ENCODE measurements at places on chromosomes 11 and 22.

DNA sequence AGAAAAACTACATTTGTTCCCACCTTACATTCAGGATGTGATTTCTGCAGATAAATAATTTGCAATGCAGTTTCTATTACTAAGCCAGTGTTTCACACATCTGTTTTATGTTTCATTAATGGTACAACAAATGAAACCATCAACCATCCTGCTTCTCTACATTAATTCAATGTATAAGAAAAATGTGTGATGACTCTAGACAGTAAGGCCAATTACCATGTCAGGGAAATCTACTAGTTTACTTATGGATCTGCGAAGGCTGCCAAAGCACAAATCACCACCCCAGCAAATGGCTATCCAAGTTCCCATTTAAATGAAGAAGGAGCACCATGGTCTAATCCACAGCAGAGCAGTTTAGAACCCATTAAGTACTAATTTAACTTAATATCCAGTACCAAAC is 50.1 kb upstream of the NCAM1 start:
- no peak for DNase-seq

GRCh38 chr11:74465291-74465708 is 2.0 kb downstream of the KCNE3 start:
- DNase-seq, result no peak

- no peak for DNase-seq
These were observed 7.2 kb upstream of the OSM start for GRCh38 chr22:30273711-30274436.

DNA sequence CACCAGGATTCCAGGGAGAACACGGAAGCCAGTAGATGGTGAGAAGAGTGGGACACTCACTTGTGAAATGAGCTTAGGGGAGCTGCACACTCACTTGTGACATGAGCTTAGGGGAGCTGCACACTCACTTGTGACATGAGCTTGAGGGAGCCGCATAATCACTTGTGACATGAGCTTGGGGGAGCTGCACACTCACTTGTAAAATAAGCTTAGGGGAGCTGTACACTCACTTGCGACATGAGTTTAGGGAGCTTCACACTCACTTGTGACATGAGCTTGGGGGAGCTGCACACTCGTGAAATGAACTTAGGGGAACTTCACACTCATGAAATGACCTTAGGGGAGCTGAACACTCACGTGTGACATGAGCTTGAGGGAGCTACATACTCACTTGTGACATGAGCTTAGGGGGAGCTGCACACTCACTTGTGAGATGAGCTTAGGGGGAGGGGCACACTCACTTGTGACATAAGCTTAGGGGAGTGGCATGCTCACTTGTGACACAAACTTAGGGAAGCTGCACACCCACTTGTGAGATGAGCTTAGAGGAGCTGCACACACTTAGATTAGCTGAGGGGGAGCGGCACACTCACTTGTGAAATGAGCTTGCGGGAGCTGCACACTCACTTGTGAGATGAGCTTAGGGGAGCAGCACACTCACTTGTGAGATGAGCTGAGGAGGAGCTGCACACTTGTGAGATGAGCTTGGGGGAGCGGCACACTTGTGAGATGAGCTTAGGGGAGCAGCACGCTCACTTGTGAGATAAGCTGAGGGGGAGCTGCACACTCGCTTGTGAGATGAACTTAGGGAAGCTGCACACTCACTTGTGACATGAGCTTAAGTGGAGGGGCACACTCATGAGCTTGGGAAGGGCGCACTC is 59.0 kb downstream of the NCAPD3 start:
- no peak for DNase-seq

- DNase-seq, result no peak
These were observed 6.2 kb downstream of the CEP57 start for GRCh38 chr11:95796501-95796900.

DNA sequence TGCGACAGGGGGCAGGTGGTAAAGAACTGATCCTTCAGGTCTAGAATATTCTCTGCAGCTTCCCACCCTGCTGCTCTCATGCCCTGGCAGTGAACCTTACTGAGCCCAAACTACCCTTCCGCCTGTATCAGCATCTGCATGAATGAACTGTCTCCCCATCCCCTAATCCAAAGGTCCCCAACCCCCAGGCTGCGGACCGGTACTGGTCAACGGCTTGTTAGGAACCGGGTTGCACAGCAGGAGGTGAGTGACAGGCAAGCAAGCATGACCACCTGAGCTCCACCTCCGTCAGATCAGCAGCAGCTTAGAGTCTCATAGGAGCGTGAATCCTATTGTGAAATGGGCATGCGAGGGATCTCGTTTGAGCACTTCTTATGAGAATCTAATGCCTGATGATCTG is 58.2 kb upstream of the LMO1 start:
- DNase-seq, result no peak

DNA sequence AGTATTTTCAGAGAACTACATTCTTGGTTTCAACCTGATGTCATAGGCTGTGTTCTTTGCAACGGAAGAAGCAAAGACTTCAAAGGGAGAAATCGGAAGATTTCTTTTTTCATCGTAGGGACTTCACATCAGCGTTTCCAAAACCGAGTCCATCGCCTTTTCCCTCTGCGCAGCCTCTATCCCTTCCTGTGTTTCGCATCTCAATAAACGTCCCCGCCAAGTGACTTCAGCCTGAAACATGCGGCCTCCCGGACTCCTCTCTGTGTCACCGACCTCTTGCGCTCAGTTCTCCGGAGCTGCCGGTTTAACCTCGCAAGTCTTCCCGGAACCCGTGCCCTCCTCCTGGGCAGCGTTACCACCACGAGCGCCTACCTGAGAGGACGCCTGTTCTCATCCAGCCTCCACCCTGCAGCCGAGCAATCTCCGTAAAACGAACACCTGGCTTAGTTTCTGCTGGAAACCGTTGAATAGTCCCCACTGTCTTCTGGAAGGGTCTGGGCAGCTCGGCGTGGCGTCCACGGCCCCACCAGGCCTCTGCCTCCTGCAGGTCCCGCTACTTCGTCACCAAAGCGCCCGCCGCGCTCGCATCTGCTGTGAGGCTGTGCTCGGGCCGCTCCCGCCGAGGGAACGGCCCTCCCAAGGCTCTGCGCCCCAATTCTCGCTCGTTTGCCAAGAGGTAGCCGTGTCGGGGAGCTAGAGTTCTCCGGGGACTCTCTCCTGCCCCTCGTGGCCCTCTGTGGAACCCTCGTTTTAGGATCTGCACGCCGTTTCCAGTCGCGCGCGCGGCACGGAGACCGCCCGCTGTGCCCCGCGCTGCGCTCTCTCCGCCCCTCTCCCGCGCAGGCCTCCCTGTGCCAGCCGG is at the start of gene GLB1L3:
Gene GLB1L3, plus strand, starts transcription at position 846 of the 862 bp plus-strand sequence. CDS start 362 bp downstream, outside the sequence.
- no peak for DNase-seq

DNA sequence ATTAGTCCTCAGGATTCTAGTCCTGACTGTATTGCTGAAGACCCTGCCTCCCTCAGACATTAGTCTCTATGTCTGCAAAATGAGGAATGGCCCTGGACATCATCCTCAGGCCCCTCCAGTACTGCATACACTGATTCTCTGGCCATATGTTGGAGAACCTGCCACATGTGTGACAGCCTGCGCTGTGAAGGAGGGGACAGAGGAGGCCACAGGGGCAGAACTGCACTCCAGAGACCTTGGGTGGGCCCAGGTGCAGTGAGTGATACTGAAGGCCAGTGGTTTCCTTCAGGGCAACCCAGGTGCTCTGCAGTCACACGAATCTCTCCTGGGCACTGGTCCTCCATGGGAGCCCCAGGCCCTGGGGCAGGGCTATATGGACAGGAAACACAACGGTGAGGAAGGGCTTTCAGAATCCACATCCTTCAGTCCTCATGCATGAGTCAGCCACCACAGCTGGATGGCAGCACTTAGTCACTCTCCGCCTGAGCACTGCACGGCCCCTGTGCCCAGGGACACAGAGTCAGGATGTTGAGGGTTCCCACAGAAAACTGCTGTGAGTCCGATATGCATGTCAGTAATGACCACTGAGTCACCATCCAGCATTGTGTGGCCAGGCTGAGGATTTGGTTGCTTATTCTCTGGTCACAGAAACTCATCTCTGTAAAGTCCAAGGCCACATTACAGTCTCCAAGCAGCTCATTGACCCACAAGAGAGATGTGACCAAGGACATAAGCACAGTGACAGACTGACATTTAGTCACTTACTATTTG is 39.7 kb downstream of the ME3 start:
- DNase-seq, result no peak

DNA sequence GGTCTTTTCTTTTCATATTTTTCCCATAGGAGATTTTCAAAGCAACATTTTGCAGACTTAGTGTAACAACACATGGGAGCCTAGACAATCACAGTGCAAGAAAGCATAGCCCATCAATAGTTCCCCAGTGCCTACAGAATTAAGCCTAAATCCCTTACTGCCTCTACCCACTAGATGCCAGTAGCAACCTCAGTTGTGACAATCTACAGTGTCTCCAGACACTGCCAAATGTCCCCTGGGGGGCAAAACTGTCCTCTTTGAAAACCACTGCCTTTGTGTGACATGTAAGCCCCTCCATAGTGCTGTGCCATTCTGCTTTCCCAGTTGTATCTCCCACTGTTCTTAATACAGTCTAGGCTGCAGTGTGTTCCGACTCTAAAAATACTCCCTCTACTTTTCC is 1329.0 kb downstream of the LRRC4C start:
- no peak for DNase-seq

- no peak for DNase-seq
These were observed 12.9 kb upstream of the SORL1-AS1 start for GRCh38 chr11:121465709-121466062.

DNA sequence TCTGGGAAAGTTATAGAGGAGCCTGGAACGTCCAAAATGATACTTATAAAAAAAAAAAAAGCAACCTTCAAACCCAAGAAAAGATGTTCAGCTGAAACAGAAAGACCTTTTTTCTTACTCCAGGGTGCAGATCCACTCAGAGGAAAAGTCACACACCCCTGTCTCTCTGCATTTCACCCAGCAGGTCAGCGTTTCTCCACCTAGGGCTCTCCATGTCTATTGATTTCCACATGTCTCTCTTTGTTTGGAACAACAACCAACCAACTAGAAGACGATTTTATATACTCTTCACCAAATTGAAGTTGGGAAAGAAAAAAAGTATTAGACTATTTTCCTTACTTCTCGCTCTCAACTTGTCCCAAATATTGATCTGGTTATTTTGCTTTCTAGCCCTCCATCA is 42.2 kb upstream of the BLID start:
- no peak for DNase-seq

GRCh38 chr11:63590024-63590788 is 24.0 kb downstream of the PLAAT3 start:
- no peak for DNase-seq

DNA sequence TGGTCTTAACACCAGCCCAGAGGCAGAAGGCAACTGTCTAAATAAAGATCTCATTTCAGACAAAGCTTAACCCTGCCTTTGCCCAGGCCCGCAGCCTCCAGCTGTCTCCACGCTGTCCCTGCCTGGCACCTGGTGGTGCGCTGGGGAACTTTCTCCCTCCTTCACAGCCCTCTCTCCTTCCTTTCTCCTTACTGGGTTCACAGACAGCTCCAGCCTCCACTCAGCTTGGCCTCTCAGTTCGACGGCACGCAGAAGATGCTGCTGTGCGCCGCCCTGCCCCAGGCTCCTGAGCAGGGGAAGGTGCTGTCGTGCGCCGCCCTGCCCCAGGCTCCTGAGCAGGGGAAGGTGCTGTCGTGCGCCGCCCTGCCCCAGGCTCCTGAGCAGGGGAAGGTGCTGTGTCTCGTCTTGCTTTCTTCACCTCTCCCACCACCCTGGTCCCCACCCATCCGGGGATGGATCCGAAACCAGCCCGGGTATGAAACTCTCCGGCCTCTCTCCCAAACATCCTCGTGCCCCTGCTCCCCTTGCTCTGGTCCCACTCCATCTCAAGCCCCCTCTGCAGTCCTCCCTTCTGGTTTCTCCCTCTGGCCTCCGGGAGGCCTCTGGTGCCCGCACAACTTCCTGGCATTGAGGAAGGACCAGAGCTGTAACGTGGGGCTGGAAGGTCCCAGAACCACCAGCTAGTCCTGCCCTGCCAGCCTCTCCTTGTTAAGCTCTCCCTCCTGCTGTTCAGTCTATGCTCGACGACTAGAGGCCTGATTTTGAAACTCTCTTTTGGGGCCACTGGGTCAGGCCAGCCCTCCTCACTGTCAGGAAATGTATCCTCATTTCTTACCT is 22.9 kb upstream of the JAM3 start:
- no peak for DNase-seq

DNA sequence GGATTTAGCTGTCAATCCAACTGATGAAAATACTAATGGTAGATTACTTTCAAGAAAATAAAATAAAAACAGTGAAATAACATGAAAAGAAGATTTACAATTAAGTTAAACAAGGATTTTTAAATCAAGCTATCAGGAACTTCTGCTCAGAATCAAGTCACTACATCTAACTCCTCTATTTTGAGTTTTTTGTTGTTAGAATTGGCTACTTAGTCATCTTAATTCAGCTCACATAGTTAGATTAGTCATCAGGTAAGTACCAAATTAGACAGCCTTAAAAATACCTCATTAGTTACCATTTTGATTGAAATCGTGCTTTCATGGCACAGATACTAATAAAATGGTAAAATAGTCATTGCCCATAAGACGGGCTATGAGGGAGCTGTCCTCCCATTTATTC is 35.8 kb downstream of the BTG4 start:
- DNase-seq, result no peak

GRCh38 chr11:33706546-33706945 is 5.9 kb upstream of the C11orf91 start:
- no peak for DNase-seq

Measured in GM12864 (cell line).